ENCODE measurements at places on chromosomes 16 and 17.

DNA sequence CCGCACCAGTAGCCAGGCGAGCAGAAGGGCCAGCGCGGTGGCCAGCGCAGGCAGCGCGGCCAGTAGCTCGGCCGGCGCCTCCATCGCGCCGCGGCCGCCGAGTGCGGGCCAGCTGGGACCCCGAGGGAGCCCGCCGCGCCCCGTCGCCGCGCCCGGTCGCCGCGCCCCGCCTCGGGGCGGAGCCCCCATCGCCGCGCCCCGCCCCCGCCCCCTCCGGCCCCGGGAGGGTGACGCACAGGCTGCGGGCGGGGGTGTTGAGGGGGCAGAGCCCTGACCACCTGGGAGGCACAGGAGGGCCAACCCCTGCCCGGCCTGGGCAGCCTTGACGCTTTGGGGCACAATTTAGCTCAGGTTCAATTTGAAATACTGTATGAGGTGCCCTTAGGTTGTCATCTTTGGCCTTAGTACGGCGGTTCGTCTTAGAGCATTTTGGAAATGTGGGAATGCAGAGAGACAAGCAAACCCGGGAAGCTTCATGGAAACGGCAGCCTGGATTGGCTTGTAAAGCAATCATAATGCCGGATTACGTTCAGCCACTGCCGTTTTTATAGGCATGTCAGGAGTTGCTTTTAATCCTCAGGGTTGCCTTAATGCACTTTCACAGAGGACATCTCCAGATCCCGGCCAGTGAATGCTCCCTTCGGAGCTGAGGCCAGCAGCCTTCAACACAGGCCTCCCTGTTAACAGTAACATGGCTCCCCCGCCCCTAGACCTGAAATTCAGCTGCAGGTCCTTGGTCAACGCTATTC, at the start of gene MXRA7:
TSS of gene MXRA7 (minus strand) at position 103 of the 749 bp plus-strand sequence. CDS start at position 84, 19 bp downstream.
- peak; percentile 77 for DNase-seq

- no peak for DNase-seq
These were observed 29.3 kb upstream of the JPH3 start for GRCh38 chr16:87572959-87573358.

DNA sequence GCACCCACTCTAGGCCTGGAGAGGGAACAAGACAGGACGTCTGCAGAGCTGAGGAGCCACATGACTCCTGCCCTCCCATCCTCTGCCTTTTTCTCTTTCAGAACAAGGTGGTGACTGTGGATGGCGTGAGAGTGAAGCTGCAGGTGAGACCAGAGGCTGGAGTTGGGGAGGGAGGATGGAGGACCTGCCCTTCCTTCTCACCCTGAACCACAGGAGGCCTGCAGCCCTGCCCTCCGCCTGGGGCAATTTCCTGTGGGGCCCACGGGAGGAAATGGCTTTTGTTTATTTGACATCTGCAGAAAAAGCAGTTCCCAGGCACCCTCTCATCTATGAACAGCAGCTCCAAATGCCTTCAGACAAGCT, 5.1 kb downstream of the RAB37 start:
- DNase-seq, result peak; percentile 59

GRCh38 chr17:19727501-19728078, 11.2 kb upstream of the SLC47A2 start:
- no peak for DNase-seq

DNA sequence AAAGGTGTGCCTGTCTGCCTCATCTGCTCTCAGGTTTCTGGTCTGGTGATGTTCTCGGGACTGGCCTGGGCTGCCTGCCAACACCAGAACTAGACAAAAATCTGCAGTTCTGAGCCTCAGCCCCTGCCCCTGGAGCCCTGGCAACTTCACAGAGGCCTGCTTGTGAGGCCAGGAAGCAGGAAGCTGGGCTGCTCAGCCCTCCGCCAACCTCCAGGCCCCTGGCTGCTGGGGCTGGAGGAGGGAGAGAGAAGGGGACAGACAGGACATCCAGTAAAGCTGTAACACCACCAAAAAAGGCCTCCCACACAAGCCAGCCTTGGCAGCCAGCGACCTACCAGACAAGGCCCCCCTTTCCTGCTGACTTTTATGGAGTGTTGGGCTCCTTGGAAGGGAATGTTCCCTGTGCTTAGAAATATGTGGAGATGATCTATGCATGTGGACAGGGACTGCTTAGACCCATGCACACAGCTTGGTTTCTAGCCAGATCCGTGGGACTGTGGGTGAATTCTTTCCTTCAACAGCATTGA, 157.6 kb downstream of the XYLT1 start:
- DNase-seq, result no peak

GRCh38 chr17:81440511-81441244, 45.4 kb downstream of the BAHCC1 start:
- peak; percentile 40 for DNase-seq

GRCh38 chr17:5943982-5944381, 126.2 kb upstream of the WSCD1 start:
- DNase-seq, result no peak

- DNase-seq, result no peak
These were observed 42.1 kb downstream of the IKZF3 start for GRCh38 chr17:39822051-39822451.

DNA sequence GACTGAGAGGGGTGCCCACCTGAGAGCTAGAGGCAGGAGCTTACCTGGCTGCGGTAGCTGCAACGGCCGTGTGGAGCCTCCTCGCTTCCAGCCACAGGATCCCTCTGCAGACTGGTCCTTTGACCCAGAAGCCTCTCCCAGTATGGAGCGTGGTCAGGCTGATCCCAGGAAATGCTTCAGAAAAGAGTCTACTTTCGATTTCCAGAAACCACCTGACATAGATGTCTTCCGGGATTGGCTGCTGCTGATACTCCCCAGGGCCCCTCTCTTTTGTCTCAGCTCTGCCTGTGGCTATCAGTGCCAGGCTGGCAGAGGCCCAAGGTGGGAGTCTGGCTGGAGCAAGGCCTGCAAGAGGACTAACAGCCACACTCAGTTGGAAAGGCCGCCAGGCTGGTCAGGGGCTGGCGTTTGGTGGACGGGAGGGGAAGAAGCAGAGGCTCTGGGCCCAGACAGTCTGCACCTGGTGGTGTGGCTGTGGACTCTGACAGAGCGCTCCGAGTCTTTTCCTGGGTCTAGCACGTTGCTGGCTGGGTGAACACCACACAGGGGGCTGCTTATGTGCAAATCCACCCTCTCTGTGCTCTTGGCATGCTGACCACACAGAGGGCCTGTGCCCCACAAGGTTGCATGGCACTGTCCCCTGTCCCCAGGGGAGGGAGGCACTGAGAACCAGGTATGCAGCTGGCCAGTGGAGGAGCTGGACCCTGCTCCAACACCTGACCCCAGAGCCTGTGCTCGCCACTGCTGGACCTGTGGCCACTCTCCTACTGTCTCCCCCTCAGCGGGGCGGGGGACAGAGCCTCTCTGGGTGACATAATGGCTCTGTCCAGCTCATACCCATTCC, at the start of gene LGALS3BP:
TSS of gene LGALS3BP (minus strand) at position 144 of the 844 bp plus-strand sequence. CDS start 2,732 bp downstream, outside the sequence.
- DNase-seq, result peak; percentile 42

DNA sequence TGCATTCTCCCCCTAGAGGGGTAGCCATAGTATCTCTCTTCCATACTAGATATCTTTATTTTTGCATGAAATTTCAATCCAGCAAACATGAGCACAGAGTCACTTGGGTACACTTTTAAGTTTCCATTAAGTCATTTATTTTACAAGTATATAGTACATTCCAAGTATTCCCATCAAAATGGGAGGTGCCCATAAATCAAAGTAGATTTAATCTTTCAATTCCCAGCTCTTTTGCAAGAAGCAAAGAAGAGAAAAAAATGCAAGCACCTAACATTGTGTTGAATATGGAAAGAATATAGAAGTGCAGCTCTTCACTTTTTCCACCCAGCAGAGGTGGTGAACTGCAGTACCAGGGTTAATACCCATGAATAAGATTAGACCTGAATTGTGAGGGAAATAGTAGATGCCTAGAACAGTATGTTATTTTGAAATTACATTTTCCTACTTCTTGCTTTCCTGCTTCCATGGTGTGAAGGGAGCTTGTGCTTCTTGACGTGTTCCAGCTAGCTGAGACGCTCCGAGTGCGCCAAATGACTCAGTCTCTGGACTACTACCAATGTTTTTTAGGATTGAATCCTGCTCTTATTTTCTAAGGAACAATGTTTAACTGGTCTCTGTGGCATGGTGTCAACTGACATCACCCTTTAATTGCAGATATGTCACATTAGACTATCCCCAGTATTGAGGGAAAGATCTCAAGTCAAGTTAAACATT, 151.1 kb upstream of the MAF start:
- no peak for DNase-seq

DNA sequence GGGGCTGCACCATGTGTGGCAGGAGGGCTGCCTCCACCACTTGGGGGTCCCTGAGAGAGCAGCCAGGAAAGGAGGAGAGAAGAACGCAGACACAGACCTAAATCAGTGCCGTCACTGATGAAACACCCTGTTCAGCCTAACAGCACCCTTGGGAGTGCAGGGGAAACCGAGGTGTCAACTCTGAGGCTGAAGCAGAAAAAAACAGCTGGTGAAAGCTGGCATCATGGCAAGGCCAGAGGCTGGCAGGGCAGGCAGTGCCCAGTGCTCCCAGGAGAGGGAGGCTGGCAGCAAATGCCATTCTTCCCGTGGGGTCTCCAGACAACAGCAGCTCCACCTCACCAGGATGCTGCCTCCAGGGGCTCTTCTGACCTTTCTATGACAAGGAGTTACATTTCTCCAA, 23.1 kb downstream of the SPHK1 start:
- no peak for DNase-seq

DNA sequence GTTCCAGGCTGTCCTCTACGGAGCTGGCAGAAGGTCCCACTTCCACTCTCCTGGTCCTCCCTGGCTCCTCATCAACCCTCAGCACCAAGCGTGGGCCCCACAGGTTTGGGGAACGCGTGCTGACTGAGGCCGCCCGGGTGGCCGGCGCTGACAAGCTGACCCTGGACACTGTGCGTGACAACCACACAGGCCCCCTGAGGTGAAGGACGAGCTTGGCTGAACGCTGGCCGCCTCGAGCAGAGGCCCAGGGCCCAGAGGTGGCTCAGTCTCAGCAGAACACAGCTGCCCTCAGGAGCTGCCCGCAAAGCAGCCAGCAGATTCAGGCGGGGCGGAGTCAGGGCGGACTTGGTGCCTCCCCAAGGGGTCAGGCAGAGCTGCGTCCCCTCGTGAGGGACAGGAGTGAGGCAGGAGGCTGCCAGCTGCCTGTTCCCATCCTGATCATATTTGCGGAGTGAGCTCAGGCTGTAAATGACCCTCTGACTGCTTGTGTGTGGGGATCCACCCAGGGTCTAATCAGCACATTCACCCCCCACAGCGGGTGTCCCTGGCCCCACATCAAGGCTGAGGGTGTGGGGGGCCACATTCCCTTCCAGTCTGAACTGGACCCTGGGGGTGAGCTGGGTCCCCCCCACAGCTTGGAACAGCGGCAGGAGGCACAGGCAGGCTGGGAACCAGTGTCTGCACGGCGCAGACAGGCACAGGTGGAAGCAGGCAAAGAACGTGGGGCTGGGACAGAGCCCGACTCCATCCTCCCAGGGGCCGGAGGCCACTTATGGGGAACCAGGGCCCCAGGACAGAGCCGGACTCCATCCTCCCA, 105.1 kb upstream of the METRNL start:
- no peak for DNase-seq

DNA sequence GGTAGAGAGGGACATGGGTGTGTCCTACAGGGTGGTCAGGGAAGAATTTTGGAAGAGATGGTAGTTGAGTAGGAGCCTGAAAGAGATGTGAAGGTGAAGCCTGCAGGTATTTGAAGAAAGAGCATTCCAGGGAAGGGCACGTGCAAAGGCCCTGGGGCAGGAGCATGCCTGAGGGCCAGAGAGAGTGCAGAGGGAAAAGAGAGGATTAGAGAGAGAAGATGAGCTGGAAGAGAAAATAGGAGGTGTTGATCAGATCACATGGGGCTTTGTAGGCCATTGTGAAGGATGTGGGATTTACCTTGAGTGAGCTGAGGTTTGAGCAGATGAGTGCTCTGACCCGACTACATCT, 455.0 kb downstream of the HAPSTR1 start:
- DNase-seq, result no peak

- no peak for DNase-seq
These were observed 326.6 kb downstream of the PHKB start for GRCh38 chr16:47787696-47788095.

GRCh38 chr16:81466356-81466980, 21.9 kb downstream of the CMIP start:
- no peak for DNase-seq

GRCh38 chr16:26772503-26772902, 294.2 kb upstream of the C16orf82 start:
- DNase-seq, result no peak

- no peak for DNase-seq
These were observed 309.1 kb downstream of the FOXL1 start for GRCh38 chr16:86887416-86887815.

DNA sequence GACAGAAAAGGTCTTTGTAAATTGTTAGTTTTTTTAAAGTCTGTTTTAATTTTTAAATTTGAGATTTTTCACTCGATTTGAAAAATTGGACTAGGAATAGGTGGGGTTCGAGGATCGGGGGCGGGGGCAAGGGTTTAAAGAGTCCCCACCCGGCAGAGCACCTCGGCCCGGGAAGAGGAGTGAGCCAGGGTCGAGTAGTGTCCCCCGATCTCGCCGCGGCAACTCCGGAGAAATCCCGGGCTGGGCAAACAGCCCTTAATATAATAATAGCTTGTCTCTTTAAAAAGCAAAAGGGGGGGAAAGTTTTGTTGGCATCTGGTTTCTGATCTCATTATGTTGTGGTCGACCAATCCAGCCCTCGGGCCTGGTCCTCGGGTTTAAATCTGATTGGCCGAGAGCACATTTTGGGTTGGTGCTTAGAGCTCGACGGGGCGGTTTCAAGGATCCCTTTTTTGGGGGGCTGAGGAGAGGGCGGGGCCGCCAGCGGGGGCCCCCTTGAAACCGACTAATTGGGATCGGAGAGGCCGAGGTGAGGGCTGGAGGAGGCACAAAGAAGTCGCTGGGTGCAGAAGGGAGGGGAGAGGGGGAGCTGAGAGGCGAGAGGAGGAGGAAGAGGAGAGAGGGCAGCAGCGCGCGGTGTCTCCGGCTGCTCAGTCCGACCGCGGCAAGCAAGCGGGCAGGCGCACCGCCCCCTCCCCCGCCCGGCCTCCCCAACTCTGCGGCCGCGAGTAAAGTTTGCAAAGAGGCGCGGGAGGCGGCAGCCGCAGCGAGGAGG, at the start of gene FZD2:
TSS of gene FZD2 (plus strand) at position 653 of the 775 bp plus-strand sequence. CDS start 205 bp downstream, outside the sequence.
- peak; percentile 59 for DNase-seq

- DNase-seq, result no peak
These were observed 131.7 kb downstream of the SHISA6 start for GRCh38 chr17:11372692-11373091.

- no peak for DNase-seq
These were observed 239.8 kb downstream of the CHD9NB start for GRCh38 chr16:52812678-52813556.
